SK-MEL-5 (cell line): ENCODE measurements at places on chromosomes 5 and 9. TPM values are rescaled to one million over a fixed set of nuclear protein-coding genes. Genes with fewer than 3 reads are reported as not detected.

Gene TMEM171
- total RNA-seq = 4.6 and 4.8 TPM in 2 replicates

Gene SLC6A19
- total RNA-seq = not detected in 2 replicates

Gene ZNF622
- total RNA-seq = 107 and 112 TPM in 2 replicates

Gene PCDHGA1
- total RNA-seq = 0.63 and 0.67 TPM in 2 replicates

Gene LCN9
- total RNA-seq = not detected in 2 replicates

Gene SLC6A18
- not detected in 2 replicates for total RNA-seq

Gene TNC
- total RNA-seq = 106 and 132 TPM in 2 replicates

Gene GRM6
- total RNA-seq = not detected in 2 replicates

Gene CDH18
- 0.19 and 1.1 TPM in 2 replicates for total RNA-seq

Gene SELENOP
- 5.3 and 7.2 TPM in 2 replicates for total RNA-seq

- DNase-seq = no peak
Observed at GRCh38 chr9:87517732-87518131, 20.1 kb downstream of the DAPK1 start.

- DNase-seq = no peak
Observed at GRCh38 chr5:93995126-93995621, 253.8 kb upstream of the POU5F2 start.

- DNase-seq = no peak
Observed at GRCh38 chr5:93578813-93579691, 2.0 kb downstream of the NR2F1-AS1 start.

GRCh38 chr9:2623288-2624050 is 1.9 kb downstream of the VLDLR start:
- peak; percentile 72 for DNase-seq

DNA sequence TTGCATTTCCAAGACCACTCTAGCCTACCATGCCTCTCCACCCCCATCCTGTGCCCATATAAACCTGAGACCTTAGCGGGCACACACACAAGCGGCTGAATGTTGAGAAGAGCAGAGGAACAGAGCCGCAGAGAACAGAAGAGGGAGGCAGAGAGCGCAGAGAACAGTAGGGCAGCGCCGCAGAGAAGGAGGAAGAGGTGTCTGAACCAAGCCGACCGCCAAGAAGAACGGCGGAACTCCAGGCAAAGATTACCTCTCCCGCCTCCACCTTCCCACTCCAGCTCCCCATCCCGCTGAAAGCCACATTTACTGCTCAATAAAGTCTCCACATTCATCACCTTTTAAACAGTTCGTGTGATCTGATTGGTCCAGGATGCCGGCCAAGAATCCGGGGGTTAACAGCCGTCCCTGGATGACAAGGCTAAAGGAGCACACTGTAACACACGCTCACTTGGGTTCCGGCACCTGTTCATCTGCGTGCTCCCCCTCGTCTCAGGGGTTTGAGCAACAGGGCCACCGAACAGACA is 33.2 kb downstream of the GRIN3A start:
- DNase-seq = peak; percentile 49

DNA sequence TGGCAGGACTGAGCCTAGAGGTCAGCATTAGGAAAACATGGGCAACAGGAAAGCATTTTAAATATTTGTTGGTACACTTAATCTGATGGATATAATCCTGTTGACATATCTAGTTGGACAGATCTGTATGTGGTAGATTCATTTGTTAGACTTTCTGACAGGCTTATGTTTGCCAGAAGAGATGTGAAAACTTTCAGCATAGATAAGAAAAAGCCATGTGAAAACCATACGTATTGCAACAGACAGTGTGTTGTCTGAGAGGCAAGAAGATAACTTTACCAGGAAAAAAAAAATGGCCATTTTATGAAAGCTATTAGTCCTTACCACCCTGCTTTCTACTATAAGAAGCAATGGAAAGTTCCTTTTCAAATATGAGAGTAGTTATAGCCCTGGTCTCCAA is 1902.2 kb upstream of the C9orf72 start:
- no peak for DNase-seq

DNA sequence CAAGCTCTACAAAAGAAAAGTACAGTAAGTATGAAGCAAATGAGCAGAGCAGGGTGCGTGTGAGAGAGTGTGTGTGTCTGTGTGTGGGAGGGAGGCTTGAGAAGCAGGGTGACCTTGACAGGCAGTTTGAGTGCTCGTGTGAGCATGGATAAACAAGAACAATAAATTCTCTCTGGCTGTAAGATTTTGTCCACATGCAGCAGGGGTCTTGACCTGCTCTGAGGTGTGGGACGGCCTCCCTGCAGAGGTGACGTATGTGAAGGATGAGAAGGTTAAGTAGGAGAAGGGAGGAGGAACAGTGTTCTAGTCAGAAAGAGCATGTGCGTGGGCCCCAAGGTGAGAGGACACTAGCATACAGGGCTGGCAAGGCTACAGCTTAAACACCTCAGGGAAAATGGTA is 49.0 kb downstream of the SPTLC1 start:
- DNase-seq = no peak

DNA sequence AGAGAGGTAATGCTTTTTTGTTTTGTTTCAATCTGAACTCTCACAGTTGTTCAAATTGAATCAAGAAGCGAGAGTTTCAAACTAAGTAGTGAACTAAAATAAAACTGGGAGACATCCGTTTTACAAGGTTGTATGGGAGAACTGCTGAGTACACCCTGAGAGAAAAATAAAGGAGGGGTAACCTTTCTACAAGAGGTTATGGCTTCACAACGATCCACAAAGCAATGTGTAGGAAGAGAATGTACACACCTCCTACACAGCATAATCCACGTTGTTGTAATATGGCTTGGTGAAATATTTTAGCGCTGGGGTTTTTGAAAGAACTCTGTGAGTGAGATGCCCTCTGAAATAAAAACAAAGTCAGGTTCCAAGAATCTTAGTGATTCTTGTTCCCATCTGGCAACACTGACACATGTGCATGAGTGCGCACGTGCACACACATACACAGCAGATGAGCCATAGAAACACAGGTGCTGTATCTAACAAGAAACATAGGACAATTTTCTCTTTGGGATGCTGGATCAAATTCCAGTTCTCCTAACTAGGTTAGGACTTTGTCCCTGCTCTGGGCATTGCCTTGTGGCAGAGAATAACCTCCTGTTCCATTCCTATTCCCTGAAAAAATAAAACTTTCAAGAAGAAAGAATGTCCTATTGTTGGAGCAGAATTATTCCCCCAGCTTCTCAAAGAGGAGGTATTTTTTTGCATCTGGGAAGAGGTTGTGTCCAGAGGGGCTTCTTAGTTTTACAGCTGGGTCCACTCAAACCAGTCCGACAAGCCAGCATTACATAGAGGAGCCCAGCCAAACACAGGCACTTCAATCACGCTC is 94.5 kb upstream of the EFNA5 start:
- no peak for DNase-seq
